ENCODE measurements at places on chromosomes 13 and 19. TPM values are rescaled to one million over a fixed set of nuclear protein-coding genes. Genes with fewer than 3 reads are reported as not detected.

GRCh38 chr13:25699600-25699999 lies 327.8 kb downstream of the ATP8A2 start:
- no peak for DNase-seq

- DNase-seq, result no peak
These were observed 8.9 kb upstream of the ZNF507 start for GRCh38 chr19:32336259-32337083.

DNA sequence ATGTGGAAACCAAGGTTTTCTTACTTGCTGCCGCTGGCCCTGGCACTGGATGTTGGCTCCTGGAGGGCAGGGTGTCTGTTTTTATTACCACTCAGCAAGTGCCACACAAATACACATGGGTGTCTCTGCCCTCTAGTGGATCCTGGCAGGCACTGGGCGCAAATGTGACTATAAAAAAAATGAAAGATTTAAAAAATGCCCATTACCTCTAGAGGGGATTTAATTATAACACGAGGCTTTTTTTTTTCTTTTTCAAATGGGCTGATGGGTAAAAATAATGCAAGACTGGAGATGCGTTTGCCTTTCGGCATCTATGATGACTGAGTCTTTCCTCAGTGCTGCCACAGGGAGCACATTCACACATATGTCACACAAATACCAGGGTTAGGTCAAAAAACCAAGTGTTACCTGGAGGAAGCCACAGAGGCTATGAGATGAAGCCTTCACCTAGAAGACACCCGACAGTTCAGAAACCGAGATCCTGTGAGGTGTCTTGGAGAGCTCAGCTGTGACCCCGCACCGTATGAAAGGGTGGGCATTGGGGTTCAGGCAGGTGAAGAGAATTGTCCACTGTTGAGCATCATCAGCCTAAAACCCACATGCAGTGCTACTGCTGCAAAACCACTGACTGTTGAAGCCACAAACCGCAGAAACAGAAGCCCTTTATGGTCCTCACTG lies 25.7 kb downstream of the CHAMP1 start:
- no peak for DNase-seq

GRCh38 chr19:50962245-50962644 lies 7.1 kb downstream of the KLK6 start:
- DNase-seq, result no peak

Gene HCST
- 3.8 TPM for total RNA-seq

DNA sequence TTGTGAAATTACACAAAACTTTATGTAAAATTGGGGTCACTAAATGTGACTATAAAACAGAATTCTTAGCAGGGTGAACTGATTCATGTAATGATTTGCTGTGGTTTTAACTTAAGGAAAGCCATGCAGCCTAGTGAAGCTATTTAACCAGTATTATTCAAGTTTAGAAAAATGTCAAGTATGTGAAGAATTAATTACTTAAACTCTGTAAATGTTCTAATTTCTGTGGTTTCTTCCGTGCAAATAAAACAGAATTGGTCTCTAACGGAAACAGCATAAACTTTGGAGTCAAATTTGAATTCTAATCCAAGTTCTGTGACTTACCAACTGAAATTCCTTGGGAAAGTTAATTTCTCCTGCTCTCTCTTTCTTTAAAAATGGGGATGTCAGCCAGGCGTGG lies 13.3 kb downstream of the CDC16 start:
- DNase-seq, result no peak

Gene TUBGCP3
- total RNA-seq, result 47.9 TPM

- DNase-seq, result no peak
These were observed 19.7 kb downstream of the VWA8 start for GRCh38 chr13:41941174-41941573.

Gene CEACAM3
- not detected for total RNA-seq

DNA sequence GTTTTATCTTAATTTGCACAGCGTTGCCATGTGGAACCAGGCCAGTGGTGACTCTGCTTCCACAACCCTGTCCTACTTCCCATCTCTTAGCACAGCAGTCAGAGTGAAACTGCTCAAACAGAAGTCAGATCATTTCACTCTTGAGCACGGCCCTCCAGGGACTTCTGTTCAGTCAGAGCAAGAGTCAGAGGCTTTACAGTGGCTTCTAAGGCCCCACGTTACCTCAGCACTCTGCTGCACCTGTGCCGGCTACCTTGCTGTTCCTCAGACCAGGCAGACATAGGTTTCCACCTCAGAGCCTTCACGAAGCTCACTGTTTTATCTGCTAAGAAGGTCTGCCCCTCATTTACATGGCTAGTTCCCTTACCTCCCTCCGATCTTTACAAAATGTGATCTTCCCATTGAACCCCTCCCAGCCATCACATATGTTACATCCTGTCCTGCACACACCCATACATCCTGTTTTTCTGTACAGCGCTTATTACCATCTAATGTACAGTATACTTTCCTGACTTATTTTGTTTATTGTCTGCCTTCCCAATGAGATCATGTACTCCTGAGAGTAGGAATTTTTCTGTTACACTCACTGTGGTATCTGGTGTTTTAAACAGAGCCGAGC lies 41.6 kb downstream of the TM9SF2 start:
- no peak for DNase-seq

- no peak for DNase-seq
These were observed 9.0 kb downstream of the RELB start for GRCh38 chr19:45010306-45010705.

GRCh38 chr13:88461272-88462009 lies 790.3 kb downstream of the SLITRK5 start:
- no peak for DNase-seq

GRCh38 chr13:49517461-49517860 lies 21.7 kb downstream of the PHF11 start:
- DNase-seq, result no peak

Gene CPAMD8
- total RNA-seq, result 5.1 TPM

GRCh38 chr13:39315796-39316195 lies 277.5 kb downstream of the NHLRC3 start:
- DNase-seq, result no peak
